M059J (cell line): ENCODE measurements at places on chromosomes 5 and 9.
A peak's percentile ranks its signal among the peaks of the same experiment; 100 is the strongest.

- DNase-seq, result peak; percentile 59
Observed at GRCh38 chr9:15642369-15642962, 89.6 kb downstream of the CCDC171 start.

DNA sequence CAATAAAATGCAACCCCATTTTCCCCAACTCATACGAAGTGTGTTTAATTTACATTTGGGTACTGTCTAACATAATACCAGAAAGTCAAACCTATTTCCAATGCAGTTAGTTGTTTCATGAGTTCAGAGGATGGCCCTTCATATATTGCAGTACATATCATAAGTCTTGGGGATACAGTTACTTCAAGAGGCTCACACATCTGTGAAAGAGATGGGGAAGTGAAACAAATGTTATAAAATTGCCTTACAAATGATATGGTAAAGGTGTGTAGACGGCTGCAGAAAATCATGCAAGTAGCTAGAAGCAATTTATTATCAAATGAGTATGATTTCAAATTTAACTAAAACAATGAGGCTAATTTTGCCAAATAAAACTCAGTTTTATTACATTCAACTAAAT is 219.0 kb upstream of the CDH12 start:
- no peak for DNase-seq

GRCh38 chr5:83494666-83495065 is 23.1 kb downstream of the VCAN start:
- DNase-seq, result no peak

DNA sequence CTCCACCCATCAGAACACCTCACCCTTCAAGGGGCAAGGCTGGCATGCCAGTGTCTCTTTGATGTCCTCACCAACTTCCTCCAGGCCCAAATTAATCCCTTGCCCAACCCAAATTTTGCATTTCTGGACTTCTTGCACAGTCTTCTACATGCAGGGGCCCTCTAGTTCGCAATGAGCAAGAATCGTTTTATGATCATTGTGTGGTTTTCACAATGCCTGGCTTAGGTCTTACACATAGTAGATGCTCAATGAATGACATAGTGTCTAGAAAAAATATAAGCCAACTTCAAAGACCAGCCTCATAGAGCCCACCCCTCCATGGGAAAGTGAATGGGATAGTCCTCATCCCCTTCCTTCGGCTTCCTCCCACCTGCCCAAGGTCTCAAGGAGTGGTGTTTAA is 9.8 kb upstream of the ESM1 start:
- DNase-seq, result no peak

DNA sequence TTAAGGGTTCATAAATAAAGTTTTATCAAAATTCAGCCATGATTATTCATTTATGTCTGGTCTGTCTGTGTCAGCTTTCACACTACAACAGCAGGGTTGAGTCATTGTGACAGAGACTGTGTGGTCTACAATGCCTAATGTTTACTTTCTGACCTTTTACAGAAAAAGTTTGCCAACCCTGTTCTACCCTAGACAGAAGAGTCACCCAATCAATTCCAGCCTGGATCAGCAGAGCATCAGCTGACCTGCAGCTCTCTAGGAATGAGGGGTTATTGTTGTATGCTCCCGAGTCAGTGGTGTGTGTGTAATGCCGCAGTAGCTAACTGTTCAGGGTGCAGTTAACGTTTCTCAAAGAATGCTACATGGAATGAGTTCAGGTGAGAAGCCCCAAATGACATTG is 87.3 kb downstream of the HRH2 start:
- no peak for DNase-seq

DNA sequence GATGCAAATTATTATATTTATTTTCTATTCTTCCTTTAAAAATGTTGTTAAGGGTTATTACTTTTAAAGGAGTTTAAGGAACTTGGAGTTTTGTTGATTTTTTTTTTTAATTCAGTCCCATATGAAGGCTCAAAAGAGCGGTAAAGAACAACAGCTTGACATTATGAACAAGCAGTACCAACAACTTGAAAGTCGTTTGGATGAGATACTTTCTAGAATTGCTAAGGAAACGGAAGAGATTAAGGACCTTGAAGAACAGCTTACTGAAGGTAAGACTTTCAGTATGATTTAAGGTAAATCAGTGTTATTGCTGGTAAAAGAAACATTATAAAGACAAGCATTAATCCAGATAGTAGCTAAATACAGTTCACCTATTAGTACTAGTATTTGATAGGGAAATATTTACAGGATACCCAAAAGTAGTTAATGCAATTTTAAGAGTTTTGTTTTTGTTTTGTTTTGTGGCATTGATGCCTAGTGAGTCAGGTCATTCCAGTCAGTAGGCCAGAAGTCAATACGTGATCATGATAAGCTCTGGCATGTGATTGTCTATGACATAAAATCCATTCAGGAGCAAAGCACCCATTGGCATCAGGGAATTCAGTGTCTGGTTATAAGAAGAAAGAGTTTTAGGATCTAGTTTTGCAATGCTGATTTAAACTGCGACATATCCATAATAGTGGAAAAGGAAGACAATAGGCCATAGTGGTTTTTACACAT is 49.2 kb downstream of the CNTRL start:
- DNase-seq, result no peak

GRCh38 chr5:131198625-131199024 is 27.9 kb downstream of the LYRM7 start:
- DNase-seq, result peak; percentile 58

DNA sequence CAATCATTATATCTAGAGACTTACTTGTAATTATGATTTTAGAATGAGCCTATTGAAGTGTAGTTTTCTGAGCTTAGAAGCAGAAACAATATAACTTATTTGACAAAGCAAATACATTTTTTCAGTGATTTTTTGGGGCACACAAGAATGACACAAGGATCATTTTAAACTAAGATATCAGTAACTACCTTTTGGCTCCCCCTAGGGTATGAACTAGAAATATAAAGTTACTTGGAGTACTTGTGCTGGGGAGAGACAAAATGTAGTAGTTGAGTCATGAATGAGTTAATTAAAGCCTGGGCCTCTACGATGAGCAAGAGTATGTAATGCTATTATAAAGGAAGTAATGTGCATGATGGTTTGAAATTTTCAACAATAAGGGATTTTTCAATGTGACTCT is 1244.1 kb upstream of the ACO1 start:
- DNase-seq, result peak; percentile 47
